Breast epithelium (tissue), 4 donors: ENCODE measurements at places on chromosomes 6 and 20. TPM values are rescaled to one million over a fixed set of nuclear protein-coding genes. Genes with fewer than 3 reads are reported as not detected.

TRIM15 gene
- not detected for total RNA-seq

CRISP3 gene
- total RNA-seq, result 9.2 TPM

NMBR gene
- total RNA-seq, result not detected

GINS1 gene
- total RNA-seq, result 0.73 TPM

HLA-DMA gene
- 41.9 TPM for total RNA-seq

TASP1 gene
- total RNA-seq, result 19.0 TPM

PBOV1 gene
- not detected for total RNA-seq

PAX1 gene
- total RNA-seq, result not detected

MRPS18B gene
- total RNA-seq, result 52.4 TPM

GRCh38 chr6:133730881-133731280 is 158.0 kb upstream of the TCF21 start:
- DNase-seq, result no peak

DNA sequence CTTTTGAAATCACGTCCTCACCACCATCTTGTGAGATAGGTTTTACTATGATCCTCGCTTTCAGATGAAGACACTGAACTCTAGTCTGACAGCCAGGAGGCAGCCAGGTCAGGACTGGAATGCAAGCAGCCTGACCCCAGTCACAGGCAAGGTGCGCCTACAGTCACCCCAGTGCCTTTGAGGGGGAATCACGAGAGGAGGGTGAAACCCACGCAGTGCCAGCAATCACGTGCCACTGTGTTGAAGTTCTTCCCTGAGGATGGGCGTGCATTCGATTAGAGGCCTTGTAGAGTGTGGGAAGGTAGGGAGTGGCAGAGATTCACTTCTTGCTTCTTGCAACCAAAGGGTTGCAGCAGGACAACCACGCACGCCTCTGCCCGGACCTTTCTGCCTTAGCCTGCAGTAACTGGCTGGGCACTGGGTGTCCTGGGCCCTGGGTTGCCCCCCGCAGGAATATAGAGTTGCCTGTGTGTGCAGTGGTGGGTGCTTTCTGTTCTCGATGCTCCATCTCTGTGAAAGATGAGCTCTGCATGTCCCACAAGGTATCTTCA is 33.7 kb upstream of the IRF4 start:
- no peak for DNase-seq

DNA sequence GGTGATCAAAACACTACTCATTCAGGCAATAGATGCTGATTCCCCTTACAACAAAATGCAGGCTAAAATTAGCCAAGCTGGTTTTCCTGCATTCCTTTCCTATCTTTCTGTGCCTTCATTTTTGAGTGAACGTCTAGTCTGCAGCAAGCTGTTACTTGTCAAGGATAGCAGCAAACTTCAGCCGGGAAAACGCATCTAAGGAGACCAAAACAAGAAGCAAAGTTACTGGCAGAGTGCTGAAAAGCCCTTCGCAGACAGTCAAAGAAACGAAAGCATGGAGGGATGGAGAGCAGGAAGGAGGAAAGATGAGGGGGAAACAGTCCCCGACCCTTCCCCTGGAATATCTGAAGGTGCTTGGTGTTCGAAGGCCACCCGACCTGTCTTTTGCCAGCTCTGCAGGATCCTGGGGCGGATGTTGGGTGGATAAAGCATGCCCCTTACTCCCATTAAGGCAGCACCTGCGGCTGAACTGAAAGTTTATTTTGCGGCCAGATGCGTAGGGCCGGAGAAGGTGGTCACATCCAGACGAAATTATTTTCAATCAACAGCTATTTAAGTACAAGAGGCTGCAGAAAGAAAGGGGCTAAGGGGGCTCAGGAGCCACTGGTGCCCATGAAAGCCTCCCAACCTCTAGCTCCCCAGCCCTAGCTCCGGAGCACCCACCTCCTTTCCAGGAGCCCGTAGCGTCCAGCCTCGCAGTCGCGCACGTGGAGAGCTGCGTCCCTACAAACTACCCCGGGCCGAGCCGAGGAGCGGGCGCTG is 538 bp downstream of the FERMT1 start:
- no peak for DNase-seq

DNA sequence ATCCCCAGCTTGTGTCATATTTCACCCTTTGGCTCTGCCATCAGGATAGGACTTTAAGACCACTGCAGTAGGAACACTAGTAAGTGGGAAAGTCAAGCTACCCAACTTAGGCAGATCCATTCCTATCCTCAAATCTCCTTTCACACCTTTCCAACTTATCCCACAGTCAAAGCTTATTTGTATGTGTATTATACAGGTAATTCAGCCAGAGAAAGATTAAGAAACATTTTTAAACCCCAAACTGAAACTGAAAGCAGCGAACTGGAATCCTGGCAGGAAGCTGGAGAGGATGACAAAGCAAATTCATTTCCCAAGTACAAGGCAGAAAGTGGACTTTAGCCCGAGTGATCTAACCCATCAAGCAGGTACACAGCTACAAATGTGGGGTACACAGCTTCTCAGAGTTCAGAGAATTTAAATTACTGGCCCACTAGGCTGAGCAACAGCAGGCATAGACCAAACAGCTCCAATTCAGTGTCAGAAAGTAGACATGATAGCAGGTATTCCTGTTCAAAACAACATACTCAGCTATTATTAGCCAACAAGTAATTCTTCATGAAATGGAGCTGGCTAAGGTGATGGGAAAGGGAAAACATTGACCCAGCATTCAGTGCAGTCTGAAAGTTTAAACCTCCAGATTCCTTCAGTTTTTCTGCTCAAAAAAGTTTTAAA is 39.1 kb downstream of the ILRUN start:
- DNase-seq, result no peak

DNA sequence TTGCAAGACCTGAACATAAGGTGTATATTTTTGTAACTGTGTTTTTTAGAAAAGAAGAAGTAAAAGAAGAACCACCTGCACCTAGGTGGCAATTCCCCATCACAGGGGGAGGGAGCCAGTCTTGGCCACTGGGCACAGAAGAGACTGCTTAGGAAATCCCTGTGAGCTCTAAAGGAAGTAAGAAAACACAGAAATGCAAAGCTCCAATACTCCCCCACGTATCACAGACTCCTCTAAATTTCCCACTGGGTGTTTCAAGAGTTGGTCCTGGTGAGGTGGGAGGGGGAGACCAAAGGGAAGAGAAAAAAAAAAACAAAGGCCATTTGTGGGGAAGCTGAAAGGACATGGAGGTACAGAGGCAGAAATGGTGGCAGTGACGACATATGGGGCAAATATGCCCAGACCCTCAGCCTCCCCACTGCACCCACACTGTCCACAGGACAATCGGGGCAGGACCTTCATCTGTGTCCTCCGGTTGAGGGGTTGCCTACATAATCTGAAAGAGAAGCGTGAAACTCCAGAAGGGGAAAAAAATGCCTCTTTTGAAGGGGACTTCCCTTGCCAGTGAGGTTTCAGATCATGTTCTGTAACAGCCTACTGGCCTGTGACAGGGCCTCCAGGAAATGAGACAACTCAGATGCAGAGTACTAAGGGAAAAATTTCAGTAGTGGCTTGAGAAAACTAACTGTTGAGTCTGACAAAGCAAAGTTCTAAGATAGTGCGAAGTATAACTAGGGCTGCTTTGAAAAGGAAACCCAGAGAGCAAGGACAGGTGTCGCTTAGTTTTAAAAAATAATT is 226.2 kb upstream of the MARCKS start:
- DNase-seq, result no peak

GRCh38 chr6:23243854-23244253 is 674.5 kb downstream of the HDGFL1 start:
- no peak for DNase-seq

DNA sequence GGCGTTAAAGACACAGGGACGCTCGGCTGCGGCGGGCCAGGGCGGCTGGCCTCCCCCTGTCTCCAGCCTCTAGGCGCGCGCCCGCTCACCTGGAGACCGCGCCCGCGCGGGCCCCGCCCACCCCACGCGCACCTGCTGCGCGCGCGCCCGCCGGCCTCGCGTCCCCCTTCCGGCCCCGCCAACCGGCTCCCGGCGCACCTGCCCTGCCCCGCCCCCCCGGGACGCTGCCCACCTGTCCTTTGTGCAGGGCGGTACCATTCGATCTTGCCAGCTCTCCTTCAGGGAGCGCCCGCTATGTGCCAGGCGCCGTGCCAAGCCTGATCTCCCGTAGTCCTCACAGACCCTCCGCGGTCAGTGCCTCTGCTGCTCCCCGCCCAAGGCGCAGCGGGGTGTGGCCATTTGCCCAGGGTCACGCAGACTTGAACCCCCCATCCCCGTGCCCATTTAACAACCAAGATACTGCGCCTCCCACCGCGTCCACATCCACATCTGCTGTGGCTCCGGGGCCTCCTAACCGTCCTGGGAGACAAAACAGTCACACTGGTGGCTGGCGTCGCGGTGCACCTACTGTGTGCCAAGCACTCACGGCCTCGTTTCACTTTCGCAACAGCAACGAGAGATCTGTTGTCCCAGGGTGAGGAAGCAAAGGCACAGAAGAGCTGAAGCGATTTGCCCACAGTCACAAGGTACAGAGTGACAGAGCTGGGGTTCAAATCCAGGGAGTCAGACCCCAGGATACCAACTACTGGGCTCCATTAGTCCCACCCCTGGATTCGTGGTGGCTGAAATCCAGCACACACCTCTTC is 48.1 kb downstream of the NOL4L start:
- no peak for DNase-seq

- DNase-seq, result no peak
Observed at GRCh38 chr20:19969106-19969505, 48.1 kb upstream of the NAA20 start.

DNA sequence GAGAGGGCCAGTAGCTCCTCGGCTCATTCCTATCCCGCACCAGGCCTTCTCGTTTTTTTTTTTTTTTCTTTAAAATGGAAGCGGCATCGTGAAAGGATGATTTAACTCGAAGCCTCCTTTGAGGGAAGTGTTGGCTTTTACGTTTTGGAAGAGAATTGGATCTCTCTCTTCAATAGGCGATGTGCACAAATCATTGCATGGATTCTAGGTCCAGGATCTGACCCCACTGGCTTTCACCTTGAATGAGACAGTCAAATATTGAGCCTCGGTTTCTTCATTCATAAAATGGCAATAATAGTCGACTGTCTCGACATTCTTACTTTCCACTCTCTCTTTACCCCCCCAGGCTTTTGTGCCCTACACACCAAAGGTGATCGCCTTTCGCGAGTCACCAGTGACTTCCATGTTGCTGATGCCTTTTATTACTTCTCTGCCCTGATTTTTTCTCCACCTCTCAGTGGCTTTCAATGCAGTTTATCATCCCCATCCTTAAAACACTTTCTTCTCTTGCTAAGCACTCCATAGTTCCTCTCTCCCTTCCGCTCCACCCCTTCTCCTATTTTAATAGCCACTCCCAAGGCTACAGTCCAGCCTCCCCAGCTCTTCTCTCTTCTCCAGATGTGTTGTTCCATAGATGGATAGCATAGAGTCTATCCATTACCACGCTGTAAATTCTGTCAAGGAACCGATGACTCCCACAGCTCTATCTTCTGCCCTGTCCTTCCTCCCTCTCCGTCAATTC is 473 bp upstream of the DTNBP1 start:
- DNase-seq, result no peak

DNA sequence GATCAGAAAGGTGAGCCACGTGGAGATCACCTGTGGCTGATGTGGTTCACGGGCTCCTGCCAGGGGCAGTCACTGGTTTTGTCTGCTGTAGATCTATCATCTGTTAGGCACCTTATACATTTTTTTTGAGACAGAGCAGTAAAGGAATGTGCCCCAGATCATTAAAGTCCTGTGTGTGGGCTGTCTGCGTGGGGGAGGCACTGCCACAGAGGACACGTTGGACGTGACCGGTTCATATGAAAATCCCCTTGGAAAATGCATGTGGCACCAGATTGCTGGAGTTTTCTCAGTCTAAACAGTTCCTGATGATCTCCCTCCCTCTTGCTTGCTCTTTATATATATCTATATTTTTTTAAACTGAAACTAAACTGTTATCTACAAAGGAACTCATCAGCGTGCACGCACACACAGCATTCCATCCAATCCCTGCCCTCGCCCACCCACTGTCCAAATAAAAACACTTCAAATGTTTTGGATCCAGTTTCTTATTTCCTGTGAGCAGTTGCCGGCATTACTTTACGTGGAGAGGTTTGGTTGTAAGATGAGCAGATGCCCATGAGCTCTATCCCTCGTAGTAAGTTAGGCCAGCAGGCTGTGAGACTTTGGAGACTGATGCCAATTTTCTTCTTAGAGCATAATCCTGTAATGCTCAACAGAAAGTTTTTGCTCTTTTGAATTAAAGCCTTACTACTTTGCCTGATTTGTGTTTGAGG is 161.6 kb upstream of the EXOC2 start:
- no peak for DNase-seq
